ENCODE measurements at places on chromosomes 4 and X.

GRCh38 chr4:173998471-173999144 is 284.9 kb downstream of the FBXO8 start:
- no peak for DNase-seq

DNA sequence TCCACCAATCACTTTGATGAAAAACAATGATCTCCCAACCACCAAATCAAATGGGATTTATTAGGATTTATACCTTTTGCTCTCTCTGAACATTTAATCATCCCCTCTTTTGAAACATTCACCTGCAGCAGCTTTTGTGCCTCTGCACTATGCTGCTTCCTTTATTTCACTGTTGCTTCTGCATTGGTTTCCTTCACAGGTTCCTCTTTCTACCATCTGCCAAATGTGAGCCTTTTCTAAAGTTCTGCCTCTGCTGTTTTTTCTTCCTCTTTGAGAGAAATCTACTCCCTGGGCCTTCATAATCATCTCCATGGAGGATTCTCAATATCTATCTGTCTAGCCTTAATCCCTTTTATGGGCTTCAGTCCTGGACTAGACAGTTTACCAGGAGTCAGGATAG is 24.7 kb downstream of the CUL4B start:
- DNase-seq, result peak; percentile 46

- DNase-seq, result no peak
Observed at GRCh38 chr4:28225050-28225449, 1364.4 kb downstream of the STIM2 start.

DNA sequence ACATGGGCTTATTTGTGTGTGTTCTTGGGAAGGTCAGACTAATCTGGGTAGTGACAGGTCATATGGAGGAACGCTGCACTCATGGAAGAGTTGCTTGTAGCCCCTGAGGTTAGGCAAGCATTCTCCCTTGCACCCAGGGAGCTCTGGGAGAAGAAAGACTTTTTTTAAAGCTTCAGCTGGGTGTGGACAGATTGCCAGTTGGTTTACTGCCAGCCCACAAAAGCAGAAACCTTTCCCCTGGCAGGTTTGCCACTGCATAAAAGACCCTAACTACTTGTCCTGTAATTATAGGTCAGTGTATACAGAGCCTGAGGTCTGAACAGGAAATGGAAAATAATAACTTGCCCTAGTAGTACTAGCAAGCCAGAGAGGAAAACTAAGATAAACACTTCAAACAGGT is 7.4 kb upstream of the NFKB1 start:
- no peak for DNase-seq

DNA sequence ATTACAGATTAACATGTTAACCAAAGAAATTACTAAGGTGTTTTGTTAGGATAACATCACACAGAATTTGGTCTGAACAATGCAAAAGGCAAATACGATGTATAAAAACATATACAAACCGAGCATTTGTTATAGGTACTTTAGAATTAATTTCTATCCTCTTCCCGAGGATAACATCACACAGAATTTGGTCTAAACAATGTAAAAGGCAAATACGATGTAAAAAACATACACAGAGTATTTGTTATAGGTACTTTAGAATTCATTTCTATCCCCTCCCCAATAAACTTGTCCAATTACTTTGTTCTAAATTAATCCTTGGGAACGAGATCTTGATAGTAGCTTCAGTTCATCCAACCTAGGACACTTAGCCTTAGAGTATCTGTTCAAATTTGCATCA is 7.6 kb downstream of the HNRNPDL start:
- DNase-seq, result no peak
